A549 (cell line): ENCODE measurements at places on chromosomes 3 and 15. TPM values are rescaled to one million over a fixed set of nuclear protein-coding genes. Genes with fewer than 3 reads are reported as not detected.

C3orf52 gene
- polyA plus RNA-seq, result 7.0 to 7.7 TPM (median 7.5 TPM) in 3 replicates

C3orf20 gene
- 0.03 to 0.08 TPM in 2 of 3 replicates, not detected in the other for polyA plus RNA-seq

ADAMTS7 gene
- 2.7 to 3.2 TPM (median 2.9 TPM) in 3 replicates for polyA plus RNA-seq

AMOTL2 gene
- 40.7 to 49.4 TPM (median 41.1 TPM) in 3 replicates for polyA plus RNA-seq

- DNase-seq, result no peak
Observed at GRCh38 chr15:40511093-40511471, 40.3 kb downstream of the CHST14 start.

DNA sequence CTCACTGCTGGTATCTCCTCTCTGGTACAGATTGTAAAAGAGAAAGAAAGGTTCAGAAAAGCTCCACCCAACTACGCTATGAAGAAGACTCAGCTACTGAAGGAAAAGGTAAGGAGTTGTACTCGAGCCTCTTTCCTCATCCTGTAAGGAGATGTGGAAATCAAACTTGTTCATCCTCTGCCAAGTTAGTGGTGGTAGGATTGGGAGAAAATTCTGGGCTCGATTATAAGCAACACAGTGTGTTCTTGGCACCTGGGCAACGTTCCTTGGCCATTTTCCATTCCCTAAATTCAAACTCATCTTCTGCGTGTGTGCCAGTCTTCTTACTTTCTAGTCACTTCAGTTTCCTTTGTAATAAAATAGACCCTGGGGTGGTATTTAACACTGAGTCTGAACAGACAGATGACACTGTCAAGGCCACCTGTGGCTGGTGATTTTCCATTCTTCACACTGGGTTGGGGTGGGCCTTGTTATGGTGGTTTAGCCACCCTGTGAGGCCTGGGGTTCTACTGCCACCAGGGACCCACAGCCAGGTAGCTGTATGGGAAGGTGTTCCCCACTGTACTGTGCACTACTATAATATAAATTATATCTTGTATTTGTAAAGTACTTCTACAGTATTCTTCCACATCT is 17.1 kb upstream of the ITPKA start:
- no peak for DNase-seq

GRCh38 chr15:43218908-43219706 is 1.7 kb downstream of the EPB42 start:
- DNase-seq, result no peak

DNA sequence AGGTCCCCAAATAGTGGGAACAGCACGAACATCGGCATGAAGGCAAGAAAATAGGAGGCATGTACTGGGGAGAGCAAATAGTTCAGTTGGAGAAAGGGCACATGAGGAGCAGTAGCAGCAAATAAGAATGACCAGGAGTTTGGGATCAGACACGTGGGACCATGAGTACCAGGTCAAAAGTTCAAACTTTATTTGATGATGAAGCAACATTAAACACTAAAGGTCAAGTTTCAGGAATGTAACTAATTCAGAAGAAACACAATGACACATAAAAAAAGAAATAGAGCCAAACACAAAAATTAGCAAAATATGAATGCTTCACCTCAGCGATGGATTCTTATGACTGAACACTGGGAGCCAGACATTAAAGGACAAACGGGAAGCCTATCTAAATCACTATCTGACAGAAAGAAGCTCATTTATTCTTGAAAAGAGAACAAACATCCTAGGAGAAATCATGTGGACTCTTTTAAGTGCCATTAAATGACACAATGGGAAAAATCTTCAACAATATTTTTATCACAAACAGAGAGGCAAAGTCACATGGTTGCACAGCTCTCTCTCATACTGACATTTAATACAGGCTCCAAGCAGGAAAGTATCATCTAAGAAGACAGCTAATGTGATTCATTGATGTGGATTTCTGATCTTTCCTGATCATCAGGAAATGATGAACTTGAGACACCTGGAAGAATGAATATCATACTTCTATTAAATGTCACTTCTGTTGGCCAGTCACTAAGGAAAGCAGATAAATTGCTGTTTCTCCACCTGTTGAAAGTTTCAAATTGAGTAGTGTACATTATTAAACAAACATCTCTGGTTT is 216.9 kb upstream of the THBS1 start:
- no peak for DNase-seq

- DNase-seq, result no peak
Observed at GRCh38 chr3:127369356-127369935, 81.6 kb upstream of the PRR20G start.

DNA sequence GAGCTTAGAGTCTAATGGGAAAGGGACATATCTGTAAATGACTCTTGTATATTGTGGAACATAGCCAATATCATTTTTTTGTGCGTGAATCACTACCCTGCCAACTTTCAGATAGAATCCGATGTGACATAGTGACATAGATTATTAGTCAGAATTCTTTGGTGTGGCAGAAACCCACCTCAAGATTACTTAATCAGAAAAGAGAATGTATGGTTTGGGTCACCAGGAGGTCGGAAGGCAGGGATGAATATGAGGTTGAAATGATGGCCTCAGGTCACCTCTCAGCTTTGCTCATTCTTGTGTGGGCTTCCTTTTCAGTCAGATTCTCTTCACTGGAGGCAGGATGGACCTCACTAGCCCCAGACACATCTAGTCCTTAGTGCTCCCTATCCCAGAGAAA is 41.4 kb downstream of the SNAPC5 start:
- no peak for DNase-seq

DNA sequence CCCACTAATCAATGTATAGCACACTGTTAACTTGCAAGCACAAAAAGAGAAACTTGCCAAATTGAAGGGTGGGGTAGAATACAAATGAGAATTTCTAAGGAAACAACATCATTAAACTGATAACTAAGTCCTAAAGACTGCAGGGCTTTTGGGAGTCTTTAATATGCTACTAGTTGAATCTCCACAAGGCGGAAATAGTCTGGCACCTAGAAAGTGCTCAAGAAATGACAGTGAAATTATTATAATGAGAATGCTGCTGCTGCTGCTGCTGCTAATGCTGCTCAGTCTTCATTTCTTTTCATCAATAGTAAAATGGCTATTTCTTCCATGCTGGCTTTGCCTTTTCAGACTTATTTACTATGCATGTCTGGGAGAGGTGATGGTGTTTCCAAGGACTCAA is 91.8 kb downstream of the BTD start:
- no peak for DNase-seq

DNA sequence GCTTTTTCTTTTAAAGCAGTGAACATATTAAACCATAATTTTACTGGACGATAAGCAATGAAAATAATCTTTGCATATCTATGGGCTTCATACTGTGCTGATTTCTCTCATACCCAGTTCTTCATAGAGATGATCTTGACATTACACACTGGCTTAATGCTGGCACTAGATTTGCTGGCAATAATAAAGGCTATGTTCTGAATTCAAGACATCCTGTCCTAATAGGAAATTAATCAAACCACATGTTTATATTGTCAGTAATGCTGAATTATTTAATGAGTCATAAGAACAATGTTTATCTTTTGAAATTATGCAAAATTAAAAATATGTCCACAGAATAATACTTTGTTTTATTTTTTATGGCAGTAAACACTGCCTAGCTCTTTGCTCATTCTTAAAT is 643.2 kb downstream of the OTOL1 start:
- DNase-seq, result no peak

GRCh38 chr15:89672221-89673164 is 6.7 kb downstream of the PLIN1 start:
- no peak for DNase-seq

- no peak for DNase-seq
Observed at GRCh38 chr3:194691481-194692283, 6.0 kb downstream of the FAM43A start.

DNA sequence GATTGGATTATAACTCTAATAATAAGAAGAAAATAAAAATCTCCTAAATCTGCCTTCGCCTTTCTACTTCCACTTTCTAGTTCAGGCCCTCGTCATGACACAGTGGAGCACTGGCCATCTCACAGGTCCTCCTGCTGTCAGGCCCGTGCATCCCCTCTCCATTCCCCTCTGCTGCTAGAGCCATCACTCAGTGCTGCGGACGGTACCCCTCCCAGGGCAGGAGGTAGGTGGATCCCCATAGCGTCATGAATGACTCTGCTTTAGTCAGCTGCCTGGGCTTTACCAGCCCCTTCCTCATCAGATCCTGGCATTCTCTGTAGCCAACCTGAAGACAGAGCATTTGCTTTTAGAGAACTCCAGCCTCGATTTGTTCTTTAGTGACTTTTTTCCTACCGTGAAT is 12.0 kb upstream of the PPP1R2 start:
- DNase-seq, result no peak

GRCh38 chr15:40511472-40512133 is 40.8 kb downstream of the CHST14 start:
- DNase-seq, result peak; percentile 18
